ENCODE measurements at places on chromosomes 2 and 18.

DNA sequence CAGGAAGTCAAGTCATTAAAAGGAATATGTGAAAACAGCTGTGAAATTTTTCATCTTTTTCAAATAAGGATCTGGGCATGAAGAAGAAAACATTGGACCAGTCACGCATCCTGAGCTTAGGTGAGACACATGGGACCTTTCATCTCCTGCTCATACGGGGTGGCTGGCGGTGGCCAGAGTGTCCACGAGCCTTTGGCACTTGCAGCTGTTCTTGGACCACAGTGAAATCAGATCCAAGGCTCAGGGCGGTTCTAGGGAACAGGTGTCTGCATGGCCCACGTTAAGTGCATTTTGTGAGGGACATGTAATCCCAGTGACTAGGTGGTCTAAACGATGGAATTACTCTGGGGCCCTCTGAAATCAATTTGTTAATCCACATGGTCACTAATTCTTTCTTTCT lies 212.7 kb upstream of the COPS8 start:
- DNase-seq: no peak

- no peak for DNase-seq
These were observed 22.6 kb downstream of the MTX2 start for GRCh38 chr2:176291809-176292283.

DNA sequence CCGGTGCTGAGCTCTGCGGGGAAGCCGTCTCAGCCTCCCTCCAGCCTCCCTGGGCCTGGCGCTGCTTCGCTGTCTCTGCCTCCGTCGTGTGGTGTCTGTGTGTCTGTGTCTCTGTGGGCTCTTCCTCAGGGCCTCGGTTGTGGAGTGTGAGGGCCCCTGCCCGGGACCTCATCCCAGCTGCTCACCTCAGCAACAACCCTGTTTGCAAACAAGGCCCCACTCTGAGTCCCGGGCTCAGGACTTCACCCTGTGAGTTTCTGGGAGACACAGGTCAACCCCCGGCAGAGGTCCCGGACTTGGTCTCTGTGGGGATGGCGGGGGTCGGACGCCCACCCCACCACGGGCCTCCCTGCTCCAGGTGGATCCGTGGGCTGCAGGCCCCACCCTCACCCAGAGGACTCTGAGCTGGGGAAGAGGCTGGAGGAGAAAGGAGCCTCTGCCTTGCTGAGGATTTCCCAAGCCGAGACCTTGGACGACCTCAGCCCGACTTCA lies 127.4 kb upstream of the CTDP1 start:
- DNase-seq: no peak

DNA sequence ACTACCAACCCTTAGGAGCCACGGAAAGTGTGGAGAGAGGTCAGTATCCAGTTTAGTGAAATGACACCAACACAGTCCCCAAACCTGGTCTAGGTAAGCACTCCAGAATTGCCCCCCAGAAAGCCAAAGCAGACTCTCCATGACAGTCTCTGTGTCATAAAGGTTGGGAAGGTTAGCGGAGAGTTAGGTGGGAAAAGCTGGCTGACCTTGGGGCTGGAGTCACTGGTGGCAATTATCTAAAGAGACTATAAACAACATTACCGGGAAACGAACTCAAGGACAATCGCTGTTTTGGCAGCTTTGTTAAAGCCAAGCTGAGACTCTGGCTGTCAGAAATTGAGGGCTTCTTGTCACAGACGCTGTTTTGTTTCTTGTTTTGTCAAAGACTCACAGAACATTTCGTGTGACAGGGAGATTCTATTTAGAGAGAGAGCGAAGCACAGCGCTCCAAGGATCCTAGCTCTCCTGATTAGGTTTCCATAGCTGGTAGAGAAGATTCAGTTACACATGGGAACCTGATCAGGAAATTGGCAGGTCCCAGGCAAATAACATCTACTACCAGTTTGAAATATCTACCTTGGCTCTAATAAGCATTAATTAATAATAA lies 111.3 kb downstream of the LNPK start:
- DNase-seq: no peak

DNA sequence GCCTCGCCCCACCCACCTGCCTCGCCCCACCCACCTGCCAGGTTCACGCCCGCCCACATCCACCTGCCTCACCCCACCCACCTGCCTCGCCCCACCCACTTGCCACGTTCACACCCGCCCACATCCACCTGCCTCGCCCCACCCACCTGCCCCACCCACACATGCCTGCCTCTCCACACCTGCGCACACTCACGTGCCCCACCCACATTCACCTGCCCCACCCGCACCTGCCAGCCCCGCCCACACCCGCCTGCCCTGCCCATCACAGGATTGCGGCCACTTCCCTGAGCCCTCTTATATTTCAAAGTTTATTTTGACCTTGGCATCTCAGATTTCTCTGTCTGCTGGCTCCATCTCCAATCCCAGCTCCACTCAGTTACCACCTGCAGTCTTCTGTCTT lies 217.5 kb upstream of the SOX11 start:
- no peak for DNase-seq

All from stimulated activated CD4-positive, alpha-beta T cell treated with anti-CD3 and anti-CD28 coated beads, Interleukin-15, amount 100 ng/mL, for 1 hour (primary cell).